ENCODE measurements at places on chromosomes 4 and X. TPM values are rescaled to one million over a fixed set of nuclear protein-coding genes. Genes with fewer than 3 reads are reported as not detected.

F8A2 gene
- not detected for total RNA-seq

FRAS1 gene
- total RNA-seq = 6.8 TPM

FUNDC1 gene
- total RNA-seq = 26.4 TPM

AWAT2 gene
- not detected for total RNA-seq

RTL9 gene
- 0.17 TPM for total RNA-seq

BBS7 gene
- 17.8 TPM for total RNA-seq

EGFL6 gene
- 3.6 TPM for total RNA-seq

VEGFC gene
- total RNA-seq = 14.4 TPM

XAGE2 gene
- total RNA-seq = not detected

CSAG3 gene
- total RNA-seq = not detected

TRIML2 gene
- 0.26 TPM for total RNA-seq

RHOXF1 gene
- total RNA-seq = 0.29 TPM

ARHGEF38 gene
- 20.4 TPM for total RNA-seq

TNMD gene
- total RNA-seq = not detected

SPANXA1 gene
- total RNA-seq = not detected

TLL1 gene
- total RNA-seq = 1.2 TPM

GPR50 gene
- 0.12 TPM for total RNA-seq

CABS1 gene
- total RNA-seq = not detected

RIBC1 gene
- total RNA-seq = 2.6 TPM

DCAF8L2 gene
- not detected for total RNA-seq

DRP2 gene
- 0.29 TPM for total RNA-seq

RNF175 gene
- total RNA-seq = 0.17 TPM

PPBP gene
- 0.60 TPM for total RNA-seq

COL4A5 gene
- total RNA-seq = 98.8 TPM

CXorf65 gene
- not detected for total RNA-seq

CTAG1A gene
- not detected for total RNA-seq

FMR1 gene
- total RNA-seq = 36.7 TPM

FGFBP1 gene
- not detected for total RNA-seq

AGA gene
- 38.9 TPM for total RNA-seq

WDR44 gene
- total RNA-seq = 22.8 TPM

STIM2 gene
- 54.0 TPM for total RNA-seq

AR gene
- 15.9 TPM for total RNA-seq

FDCSP gene
- not detected for total RNA-seq

OTUD6A gene
- not detected for total RNA-seq

CDX4 gene
- not detected for total RNA-seq

SAGE1 gene
- not detected for total RNA-seq

SPANXN3 gene
- total RNA-seq = not detected

UGT8 gene
- total RNA-seq = 72.8 TPM

SLC34A2 gene
- 32.1 TPM for total RNA-seq

ANXA10 gene
- total RNA-seq = 0.17 TPM

BMPR1B gene
- total RNA-seq = 9.7 TPM

MND1 gene
- 1.7 TPM for total RNA-seq

INTU gene
- 10.1 TPM for total RNA-seq

HSFX3 gene
- not detected for total RNA-seq

MRPL1 gene
- total RNA-seq = 22.1 TPM

ASB12 gene
- 0.14 TPM for total RNA-seq

XAGE1A gene
- not detected for total RNA-seq

PABPC1L2A gene
- not detected for total RNA-seq

PRR32 gene
- total RNA-seq = not detected

OPHN1 gene
- 7.6 TPM for total RNA-seq

SLC16A2 gene
- 23.2 TPM for total RNA-seq

Data from mucosa of gallbladder (tissue), 1 donor.